ENCODE measurements at places on chromosomes 3 and 15. TPM values are rescaled to one million over a fixed set of nuclear protein-coding genes. Genes with fewer than 3 reads are reported as not detected.

Gene DAZL
- total RNA-seq = not detected

Gene PML
- 46.5 TPM for total RNA-seq

Gene C3orf49
- not detected for total RNA-seq

Gene RSRC1
- total RNA-seq = 58.7 TPM

Gene CMTM8
- total RNA-seq = 1.1 TPM

Gene CD96
- not detected for total RNA-seq

Gene SAMMSON
- total RNA-seq = not detected

Gene IRAK2
- total RNA-seq = 12.7 TPM

Gene SEC22A
- total RNA-seq = 45.1 TPM

Gene KBTBD8
- total RNA-seq = 5.9 TPM

Gene CCR5
- not detected for total RNA-seq

Gene SOX2
- 3.1 TPM for total RNA-seq

Gene GOLGA8S
- total RNA-seq = not detected

Gene LMAN1L
- total RNA-seq = not detected

Gene TTLL13
- 0.06 TPM for total RNA-seq

Gene CFAP20DC
- 3.4 TPM for total RNA-seq

Gene AP2M1
- total RNA-seq = 397 TPM

Gene PLSCR5
- not detected for total RNA-seq

Gene ANKUB1
- not detected for total RNA-seq

Gene FBXW12
- not detected for total RNA-seq

Gene IMPG2
- 0.21 TPM for total RNA-seq

Gene EPHA3
- total RNA-seq = not detected

Gene SH2D7
- not detected for total RNA-seq

Gene BNIP2
- total RNA-seq = 159 TPM

Gene SERPINI2
- not detected for total RNA-seq

Gene SLC12A1
- total RNA-seq = not detected

Gene PARP15
- total RNA-seq = under 0.01 TPM

Gene GRAMD2A
- total RNA-seq = 0.77 TPM

Gene ATP13A5
- total RNA-seq = 0.30 TPM

Gene HRG
- not detected for total RNA-seq

Gene OR5K2
- total RNA-seq = not detected

Gene BCL2A1
- 8.4 TPM for total RNA-seq

Gene DZIP1L
- 9.7 TPM for total RNA-seq

Gene NMB
- 3.4 TPM for total RNA-seq

Gene TMEM202
- total RNA-seq = not detected

Gene UROC1
- total RNA-seq = not detected

Gene MYL3
- not detected for total RNA-seq

Gene DUOX1
- total RNA-seq = 0.17 TPM

Gene MESP1
- 1.5 TPM for total RNA-seq

Gene LEKR1
- 1.4 TPM for total RNA-seq

Gene CBLB
- 10.9 TPM for total RNA-seq

Gene RAD51
- total RNA-seq = 17.9 TPM

Gene MYRIP
- not detected for total RNA-seq

Gene RBPMS2
- total RNA-seq = not detected

Gene SCN11A
- not detected for total RNA-seq

Gene SLC28A1
- not detected for total RNA-seq

Gene SCG5
- 1.8 TPM for total RNA-seq
